CD8-positive, alpha-beta T cell (primary cell): ENCODE measurements at places on chromosomes 7 and 10.

GRCh38 chr10:102436312-102436711, 3.9 kb upstream of the CUEDC2 start:
- DNase-seq = no peak

- DNase-seq = no peak
These were observed 370.2 kb downstream of the NRG3 start for GRCh38 chr10:82245157-82245556.

- no peak for DNase-seq
These were observed 66.5 kb downstream of the SHH start for GRCh38 chr7:155745737-155746136.

GRCh38 chr7:36667007-36667745, 57.1 kb downstream of the AOAH start:
- DNase-seq = no peak

GRCh38 chr10:43045631-43046287, 31.1 kb upstream of the RET start:
- DNase-seq = no peak

DNA sequence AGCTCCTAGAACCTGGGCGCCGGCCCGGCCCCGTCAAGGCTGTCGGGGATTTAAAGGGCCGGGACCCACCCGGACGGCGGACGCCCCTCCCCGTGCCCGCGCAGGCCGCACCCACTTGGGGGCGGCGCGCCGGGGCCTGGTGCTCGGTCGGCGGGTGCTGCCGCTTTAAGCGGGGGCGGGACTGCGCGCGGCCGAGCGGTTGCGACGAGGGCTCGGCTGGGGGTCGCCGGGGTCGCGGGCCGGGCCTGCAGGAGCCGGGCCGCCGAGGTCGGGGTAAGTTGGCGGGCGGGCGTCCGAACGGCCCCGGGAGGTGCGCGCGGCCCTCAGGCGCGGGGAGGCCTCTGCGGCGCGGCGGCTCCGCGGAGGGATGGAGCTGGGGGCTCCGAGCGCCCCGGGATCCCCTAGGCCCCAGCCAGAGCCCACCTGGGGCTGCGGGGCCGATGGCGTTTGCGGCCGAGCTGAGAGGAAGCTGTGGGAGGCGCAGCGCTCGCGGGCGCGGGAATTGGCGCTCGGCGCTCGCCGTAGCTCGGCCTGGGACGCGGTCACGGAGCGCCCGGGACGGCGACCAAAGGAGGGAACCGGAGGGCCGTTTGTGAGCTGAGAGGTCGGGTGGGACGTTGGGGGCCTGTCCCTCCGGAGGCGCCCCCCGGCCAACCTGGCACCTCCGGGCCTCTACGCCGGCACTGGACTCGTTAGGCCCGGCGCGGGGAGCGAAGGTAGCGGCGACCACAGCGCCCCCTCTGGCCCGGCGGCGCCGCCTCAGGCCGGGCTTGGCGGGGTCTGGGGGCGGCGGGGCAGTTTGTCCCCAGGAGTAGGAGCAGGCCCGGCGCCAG, at the start of gene TRRAP:
TSS of gene TRRAP (plus strand) at position 168 of the 833 bp plus-strand sequence. CDS start 2,619 bp downstream, outside the sequence.
- DNase-seq = peak; percentile 75

DNA sequence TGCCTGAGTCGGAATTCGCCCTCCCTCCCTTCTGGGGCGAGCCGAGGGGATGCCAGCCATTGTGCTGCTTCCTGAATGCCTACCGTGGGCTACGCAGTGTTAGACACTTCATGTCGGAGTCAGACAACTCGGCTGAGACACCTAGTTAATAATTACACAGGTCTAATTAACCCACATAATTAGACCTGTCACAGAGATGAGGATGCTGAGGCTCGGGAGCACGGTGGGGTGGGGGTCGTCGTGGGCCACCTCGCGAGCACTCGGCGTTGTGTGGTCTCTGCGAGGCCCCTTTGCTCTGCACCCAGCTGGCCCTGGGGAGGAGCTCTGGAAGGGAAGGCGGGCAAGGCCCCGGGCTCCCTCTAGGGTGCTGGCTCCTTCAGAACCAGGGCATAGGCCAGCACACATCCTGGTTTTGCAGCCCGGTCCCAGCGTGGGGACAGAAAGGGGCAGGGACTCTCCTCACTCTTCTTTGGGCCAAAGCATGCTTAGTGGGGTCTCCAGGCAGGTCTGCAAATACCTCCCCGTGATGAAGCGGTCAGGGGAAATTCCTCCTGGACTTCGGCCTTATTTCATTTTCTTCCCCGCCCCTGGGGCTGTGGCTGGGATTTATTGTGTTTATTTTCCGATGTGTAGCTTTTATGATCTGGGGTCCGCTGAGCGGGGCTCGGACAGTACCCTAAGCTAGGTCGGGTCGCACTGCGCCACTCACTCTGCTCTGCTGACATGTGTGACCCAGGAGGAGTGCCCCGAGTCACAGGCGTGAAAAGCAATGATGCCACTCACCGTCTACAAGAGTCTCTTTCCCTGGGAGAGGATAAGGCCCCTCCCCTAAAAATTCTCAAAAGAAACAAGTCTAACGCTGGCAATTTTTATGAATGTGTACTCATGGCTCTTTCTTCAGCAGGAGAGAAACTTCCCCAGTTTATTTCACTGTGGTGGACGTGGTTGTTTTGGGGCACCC, 4.9 kb upstream of the FOXL3 start:
- DNase-seq = no peak

DNA sequence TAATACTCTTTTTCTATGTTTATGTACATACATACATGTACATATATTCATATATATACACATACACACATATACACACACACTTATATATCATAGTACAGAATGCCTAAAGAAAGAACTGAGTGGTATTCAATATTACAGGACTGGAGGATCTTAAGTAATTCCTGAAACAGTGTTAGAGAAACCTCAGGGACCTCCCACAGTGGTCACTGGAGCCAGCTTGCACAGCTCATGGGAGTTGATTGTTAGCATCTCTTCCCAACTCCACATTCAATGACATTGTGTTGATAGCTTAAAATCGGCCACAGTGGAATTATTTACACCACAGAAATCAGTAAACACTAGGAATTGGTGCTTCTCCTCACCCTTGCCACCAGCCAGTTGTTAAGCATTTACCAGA, 6.0 kb downstream of the LRRC17 start:
- no peak for DNase-seq

DNA sequence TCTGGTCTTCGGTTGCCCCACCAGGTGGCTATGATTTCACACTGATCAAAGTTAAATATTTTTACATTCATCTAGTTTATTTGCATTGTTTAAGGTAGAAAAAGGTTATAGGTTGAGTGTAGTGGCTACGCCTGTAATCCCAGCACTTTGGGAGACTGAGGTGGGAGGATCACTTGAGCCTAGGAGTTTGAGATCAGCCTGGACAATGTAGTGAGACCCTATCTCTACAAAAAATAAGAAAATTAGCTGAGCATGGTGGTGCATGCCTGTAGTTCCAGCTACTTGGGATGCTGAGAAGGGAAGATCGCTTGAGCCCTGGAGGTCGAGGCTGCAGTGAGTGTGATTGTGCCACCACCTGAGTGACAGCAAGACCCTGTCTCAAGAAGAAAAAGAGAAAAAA, 3.8 kb downstream of the CCM2 start:
- DNase-seq = no peak

DNA sequence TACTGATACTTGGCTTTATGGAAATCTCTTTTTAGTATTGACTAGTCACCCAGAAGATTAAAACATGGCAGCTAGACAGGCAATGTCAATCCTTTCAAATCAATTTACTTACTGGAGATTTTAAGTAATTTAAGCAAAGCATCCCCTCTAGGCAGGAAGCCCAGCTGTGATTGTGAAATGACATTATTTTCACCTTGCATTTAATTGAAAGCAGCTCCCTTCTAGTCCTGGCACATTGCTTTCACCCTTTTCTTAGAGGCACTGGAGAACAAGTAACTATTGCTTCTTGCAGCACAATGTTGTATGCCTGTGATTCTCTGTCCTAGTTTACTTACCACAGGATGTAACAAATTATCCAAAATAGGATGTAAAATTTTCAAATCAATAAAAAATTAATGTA, 13.3 kb downstream of the ST7 start:
- DNase-seq = no peak

GRCh38 chr7:36962367-36962766, 238.1 kb upstream of the AOAH start:
- DNase-seq = no peak

GRCh38 chr7:24152877-24153472, 131.0 kb upstream of the NPY start:
- DNase-seq = no peak

DNA sequence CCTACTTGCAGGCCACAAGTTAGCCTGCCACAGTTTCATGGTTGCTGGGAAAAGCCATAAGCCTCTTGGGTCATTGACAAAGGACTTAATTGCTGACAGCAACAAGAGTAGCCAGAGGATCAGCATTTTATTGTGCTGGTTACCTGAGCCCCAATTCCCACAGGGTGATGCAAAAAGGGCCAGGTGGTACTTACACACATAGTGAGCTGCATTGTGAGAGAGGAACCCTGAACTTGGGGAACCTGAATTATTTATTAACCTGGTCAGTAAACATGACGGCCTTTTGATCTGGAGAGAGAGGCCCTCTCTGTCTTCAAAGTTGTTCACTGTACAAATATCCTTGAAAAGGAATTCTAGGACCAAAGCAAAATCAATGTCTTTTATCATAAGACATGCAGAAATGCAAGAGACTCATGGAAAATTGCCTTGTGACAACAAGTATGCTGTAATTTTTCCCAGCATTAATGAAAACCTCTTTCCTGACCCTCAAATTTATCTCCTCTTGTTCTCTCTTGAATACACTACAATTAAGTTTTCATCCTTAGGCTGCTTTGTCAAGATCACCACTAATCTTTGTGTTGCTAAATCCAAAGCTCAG, 102.9 kb upstream of the PHYHIPL start:
- no peak for DNase-seq

- no peak for DNase-seq
These were observed 299.4 kb downstream of the SNX13 start for GRCh38 chr7:17640730-17641377.

DNA sequence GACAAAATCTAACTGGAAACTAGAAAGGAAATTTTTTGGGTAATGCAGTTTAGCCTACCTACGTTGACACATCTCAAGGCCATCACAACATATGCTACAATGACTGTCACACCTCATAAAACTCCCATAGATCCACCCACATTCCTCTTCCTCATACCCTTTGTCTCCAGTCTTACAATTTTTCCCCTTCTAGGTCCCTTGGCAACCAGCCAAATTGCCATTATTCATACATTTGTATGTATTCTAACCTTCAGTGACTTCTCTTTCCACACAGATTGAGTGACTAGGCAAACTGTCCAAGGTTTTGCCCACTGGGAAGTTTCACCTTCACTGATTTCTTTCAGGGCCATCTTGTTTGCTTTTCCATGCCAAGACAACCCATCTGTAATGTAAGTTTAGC, 100.5 kb upstream of the TPK1 start:
- no peak for DNase-seq

DNA sequence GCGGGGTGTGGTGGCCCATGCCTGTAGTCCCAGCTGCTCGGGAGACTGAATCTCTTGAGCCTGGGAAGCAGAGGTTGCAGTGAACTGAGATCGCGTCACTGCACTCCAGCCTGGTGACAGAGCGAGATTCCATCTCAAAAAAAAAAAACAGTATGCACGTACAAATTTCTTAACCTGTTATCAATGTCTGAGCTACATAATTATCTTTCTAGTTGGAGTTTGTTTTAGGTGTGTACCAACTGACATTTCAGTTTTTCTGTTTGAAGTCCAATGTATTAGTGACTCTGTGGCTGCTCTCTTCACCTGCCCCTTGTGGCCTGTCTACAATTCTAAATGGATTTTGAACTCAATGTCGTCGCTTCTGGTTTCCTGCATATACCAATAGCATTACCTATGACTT, 40.3 kb downstream of the CD36 start:
- DNase-seq = no peak

GRCh38 chr7:78703391-78703790, 750.1 kb downstream of the MAGI2 start:
- DNase-seq = no peak

DNA sequence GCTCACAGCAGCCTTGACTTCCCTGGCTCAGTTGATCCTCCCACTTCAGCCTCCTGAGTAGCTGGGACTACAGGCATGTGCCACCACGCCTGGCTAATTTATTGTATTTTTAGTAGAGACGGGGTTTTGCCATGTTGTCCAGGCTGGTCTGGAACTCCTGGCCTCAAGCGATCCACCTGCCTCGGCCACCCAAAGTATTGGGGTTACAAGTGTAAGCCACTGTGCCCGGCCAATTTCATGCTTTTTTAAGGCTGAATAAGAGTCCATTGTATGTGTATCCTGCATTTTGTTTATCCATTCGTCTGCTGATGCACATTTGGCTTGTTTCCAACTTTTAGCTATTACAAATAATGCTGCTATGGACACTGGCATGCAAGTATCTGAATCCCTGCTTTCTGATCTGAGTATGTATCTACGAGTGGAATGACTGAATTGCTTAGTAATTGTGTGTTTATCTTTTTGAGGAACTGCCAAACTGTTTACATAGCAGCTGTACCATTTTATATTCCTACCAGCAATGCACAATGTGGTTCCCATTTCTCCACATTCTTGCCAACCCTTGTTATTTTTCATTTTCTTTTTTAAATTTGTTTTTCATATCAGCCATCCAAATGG, 37.3 kb upstream of the TPST1 start:
- no peak for DNase-seq

- DNase-seq = no peak
These were observed 394.2 kb downstream of the LRMDA start for GRCh38 chr10:75825661-75826060.

- no peak for DNase-seq
These were observed 63.6 kb upstream of the BMPER start for GRCh38 chr7:33841705-33842129.

DNA sequence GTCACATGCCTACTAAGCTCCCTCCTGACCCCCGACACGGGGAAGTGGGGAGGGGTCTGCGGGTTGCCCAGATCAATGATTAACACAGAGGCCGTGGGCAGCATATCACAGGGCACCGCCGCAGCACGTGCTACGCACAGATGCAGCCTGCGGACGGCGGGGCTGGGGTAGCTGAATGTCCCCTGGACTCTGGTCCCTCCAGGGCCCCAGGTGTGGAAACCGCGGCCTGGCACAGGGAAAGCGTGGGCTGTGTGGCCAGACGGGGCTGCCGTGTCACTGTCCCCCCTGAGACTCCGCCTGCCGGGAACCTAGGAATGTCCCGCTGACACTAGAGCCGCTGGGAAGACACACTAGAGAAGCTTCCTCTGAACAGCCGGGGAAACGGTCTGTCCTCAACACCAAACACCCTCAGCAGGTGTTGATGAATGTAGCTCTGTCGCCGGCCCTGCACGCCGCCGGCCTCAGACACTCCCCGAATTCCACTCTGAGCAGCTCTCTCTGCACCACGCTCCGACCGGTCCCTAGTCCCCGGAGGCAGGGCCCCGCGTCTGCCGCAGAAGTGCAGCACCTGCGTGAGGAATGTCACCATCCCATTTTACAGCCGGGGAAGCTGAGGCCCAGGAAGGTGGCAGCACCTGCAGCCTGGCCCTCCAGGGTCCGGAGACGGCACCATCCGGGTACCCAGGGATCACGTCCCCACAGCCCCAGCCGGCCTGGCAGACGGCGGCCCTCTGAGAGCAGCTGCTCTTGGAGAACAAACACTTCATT, 33.4 kb upstream of the PDGFA start:
- no peak for DNase-seq

GRCh38 chr10:48879451-48879850, 60.2 kb downstream of the LRRC18 start:
- DNase-seq = no peak

- DNase-seq = no peak
These were observed 50.1 kb downstream of the PRLHR start for GRCh38 chr10:118545381-118545780.
